ENCODE measurements at places on chromosomes 6 and 20.

GRCh38 chr6:170093658-170094596, 197.0 kb downstream of the DLL1 start:
- no peak for DNase-seq

GRCh38 chr6:167842457-167842856, 15.7 kb downstream of the AFDN start:
- DNase-seq, result no peak

DNA sequence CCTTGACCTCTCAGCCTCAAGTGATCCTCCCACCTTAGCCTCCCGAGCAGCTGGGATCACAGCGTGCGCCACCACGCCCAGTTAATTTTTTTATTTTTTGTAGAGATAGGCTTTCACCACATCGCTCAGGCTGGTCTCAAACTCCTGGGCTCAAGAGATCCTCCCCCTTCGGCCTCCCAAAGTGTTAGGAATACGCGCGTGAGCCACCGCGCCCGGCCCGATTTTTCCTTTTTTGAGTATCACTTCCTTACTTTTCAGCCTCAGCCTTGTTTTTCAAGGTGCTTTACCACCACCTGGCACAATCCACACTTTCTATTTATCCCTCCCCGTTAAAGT, 791 bp upstream of the STX11 start:
- no peak for DNase-seq

GRCh38 chr20:14477125-14477524, 139.7 kb upstream of the FLRT3 start:
- peak; percentile 93 for DNase-seq

GRCh38 chr6:82954937-82955577, 110.6 kb downstream of the UBE3D start:
- DNase-seq, result peak; percentile 46

Data from epithelial cell of esophagus (primary cell).